ENCODE measurements at places on chromosomes 16 and 17.

DNA sequence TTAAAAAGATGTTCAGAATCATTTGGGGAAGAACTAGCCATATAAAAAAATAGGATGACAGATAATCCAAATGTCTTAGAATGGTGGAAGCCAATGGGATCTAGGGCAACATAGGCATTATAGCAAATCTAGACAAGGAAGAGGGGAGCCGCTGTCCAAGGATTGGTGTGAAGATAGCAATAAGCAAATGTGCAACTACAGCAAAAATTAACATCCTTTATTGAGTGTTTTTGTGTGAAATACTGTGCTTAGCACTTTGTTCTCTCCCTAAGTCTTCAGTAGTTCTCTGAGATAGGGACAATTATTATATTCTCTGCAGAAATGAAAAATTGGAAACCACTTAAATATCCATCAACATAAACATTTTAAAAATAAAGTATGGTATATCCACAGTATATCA, 177.0 kb downstream of the PHKB start:
- DNase-seq = no peak

- no peak for DNase-seq
These were observed 441.1 kb upstream of the RBFOX1 start for GRCh38 chr16:6891496-6891895.

GRCh38 chr16:50522324-50522723, 25.9 kb upstream of the NKD1 start:
- DNase-seq = no peak

DNA sequence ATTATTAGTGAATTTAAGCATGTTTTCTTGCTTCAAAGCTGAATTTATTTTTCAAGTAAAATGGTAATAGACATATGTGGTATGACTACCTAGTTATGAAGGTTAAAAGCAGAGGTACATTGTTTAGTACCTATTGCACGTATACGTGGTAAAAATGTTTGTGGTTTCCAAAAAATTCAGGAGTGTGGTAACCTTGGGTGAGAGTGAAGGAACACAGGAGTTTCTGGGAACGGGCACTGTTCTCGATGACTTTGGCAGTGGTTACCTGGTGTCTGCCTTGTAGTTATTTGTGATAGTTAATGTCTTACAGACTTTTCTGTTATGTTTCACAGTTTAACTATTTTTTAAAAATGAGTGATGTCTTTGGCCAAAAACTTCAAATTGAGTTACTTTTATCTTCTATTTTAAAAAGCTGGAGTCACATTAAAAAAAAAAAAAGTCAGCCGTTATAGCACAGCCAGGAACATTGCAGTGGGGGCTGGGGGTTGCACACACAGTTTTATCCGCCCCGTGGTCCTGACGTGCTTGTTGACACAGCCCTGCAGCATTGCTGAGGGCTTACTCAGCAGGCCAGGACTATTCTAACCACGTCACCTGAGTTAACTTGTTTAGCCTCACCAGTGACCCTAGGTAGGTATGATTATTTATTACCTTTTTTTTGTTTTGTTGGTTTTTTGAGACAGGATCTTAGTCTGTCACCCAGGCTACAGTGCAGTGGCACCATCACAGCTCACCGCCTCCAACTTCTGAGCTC, 10.9 kb downstream of the JPT2 start:
- DNase-seq = no peak

DNA sequence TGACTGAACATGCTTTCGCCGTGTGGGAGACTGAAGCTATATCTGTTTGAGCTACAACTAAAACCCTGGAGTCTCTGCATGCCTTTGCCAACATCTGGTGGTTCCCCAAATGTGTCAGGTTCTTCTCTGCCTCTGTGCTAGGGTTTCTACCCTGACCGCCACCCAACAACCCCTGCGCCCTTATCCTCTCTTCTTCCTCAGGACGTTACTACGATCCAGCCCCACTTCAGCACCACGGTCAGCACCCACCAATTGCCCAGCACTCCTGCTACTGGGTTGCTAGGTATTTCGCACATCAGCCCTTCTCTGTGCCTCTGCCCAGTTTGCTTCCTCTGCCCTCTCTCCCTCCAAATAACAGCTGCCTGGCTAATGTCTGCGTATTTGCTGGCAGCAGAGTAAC, 106.3 kb upstream of the HSBP1 start:
- no peak for DNase-seq

DNA sequence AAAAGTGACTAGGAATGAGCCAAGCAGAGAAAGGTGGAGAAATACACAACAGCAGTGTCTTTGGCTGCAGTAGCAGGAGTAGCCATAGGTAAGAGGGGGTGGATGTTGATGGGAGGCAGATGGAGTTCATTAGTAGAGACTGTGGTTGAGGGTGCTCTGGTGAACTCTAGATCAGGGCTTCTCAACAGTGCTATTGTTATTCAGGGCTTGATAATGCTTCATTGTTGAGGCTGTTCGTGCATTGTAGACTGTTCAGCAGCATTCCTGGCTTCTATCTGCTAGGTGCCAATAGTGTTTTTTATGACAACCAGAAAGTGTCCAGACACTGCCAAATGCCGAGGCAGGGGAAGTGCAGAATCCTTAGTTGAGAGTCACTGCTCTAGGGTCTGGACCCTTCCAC, 3.6 kb downstream of the ALKBH5 start:
- no peak for DNase-seq

DNA sequence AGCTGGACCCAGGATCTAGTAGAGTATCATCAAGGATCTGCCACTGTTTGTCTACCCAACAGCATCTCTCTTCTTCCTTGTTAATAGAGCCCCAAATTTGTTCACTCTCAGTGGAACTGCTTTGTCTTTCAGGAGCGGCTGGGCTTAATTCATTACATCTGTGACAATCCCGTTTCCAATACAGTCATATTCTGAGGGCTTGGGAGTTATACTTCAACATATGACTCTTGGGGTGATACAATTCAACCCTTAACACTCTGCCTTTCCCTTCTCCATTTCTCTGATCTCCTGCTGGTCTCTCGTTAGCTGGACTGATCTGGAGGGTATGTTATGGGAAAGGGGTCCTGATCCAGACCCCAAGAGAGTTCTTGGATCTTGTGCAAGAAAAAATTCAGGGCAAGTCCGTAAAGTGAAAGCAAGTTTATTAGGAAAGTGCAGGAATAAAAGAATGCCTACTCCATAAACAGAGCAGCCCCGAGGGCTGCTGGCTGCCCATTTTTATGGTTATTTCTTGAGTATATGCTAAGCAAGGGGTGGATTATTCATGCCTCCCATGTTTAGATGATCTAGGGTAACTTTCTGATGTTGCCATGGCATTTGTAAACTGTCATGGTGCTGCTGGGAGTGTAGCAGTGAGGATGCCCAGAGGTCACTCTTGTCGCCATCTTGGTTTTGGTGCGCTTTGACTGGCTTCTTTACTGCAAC, 42.4 kb downstream of the IQCK start:
- DNase-seq = no peak

DNA sequence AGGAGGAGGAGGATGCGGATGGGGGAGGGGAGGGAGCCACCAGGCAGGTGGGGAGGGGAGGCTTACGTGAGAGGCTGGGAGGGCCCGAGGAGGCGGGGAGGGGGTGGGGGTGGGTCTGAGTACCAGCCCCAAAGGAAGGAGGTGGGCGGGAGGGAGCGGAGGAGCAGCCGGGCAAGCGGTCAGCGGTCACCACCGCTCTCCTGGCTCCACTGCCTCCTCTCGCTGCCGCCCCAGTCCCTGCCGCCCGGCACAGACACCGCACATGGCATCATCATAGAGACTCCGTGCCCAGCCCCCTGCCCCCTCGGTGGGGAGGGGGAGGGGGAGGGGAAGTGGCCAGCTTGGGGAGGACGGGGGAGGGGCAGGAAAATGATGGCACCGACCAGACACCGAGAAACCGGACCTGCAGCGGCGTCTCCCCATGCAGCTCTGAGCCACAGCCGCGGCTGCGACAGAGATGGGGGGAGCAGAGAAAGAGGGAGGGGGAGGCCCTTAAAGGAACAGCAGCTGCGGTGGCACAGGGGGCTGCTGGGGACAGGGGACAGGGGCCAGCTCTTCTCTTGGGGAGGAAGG, at the start of gene TLCD3B:
Gene TLCD3B (minus strand): TSS at position 431 of the 573 bp plus-strand sequence. CDS start 744 bp downstream, outside the sequence.
- DNase-seq = no peak

DNA sequence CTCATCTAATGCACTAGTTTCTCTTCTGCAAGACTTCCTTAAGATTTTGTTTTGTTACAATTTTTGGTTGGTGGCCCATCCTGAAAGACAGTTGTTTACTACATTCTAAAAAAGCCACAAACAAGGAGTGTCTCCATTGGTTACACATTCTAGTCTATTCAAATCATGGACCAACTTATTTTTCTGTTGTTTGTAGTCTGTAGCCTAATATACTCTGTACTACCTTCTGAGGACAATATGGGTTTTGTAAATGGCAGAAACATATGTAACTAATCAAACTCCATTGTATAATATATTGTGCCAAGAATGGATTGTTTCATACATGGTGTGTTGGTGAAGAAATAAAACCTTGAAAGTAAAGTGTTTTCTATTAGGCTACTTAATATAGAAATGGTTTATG, 79.5 kb upstream of the DHX40 start:
- no peak for DNase-seq

Measured in activated T-cell treated with anti-CD3 and anti-CD28 coated beads, Interleukin-2, amount 50 U/mL, for 1 hour (primary cell).